Colonic mucosa (tissue), 4 donors: ENCODE measurements at places on chromosomes 1 and 21.

GRCh38 chr1:177848577-177848976 lies 121.3 kb downstream of the SEC16B start:
- H3K27me3 ChIP-seq: no peaks in the 10 kb centered on the region
- H3K36me3 ChIP-seq: no peaks in the 10 kb centered on the region
- no peak overlapping the region for H3K4me3 ChIP-seq
- no peaks in the 10 kb centered on the region for H3K4me1 ChIP-seq
- no peak overlapping the region for H3K27ac ChIP-seq

DNA sequence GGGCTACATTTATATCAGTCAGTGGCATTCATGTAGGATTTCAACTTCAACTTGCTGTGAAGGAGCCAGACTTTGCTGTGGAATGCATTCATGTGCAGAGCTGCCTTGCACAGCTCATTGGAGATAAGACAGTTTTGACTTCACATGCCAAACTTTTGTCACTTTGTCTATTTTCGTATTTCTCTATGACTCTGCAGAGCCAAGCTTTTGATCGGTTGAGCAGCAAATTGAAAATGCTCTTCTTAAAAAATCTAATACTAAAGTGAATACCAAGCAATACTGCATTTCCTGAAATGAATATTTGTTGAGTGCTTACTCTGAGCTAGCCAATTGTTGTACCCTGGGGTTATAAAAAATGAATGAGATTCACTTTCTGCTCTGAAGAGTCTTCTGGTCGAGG lies 388.7 kb downstream of the ST6GALNAC3 start:
- no peak for DNase-seq
- H3K27me3 ChIP-seq: no peaks in the 10 kb centered on the region
- H3K4me1 ChIP-seq: no peaks in the 10 kb centered on the region

- no peaks in the 10 kb centered on the region for H3K27me3 ChIP-seq
- DNase-seq: no peak
- H3K4me3 ChIP-seq: no peak overlapping the region
- no peaks in the 10 kb centered on the region for H3K36me3 ChIP-seq
Observed at GRCh38 chr1:150987924-150988323, 5.8 kb downstream of the ANXA9 start.

GRCh38 chr1:151293093-151293492 lies 11.0 kb downstream of the ZNF687 start:
- no peak for DNase-seq
- H3K27me3 ChIP-seq: no peaks in the 10 kb centered on the region
- H3K4me1 ChIP-seq: no peaks in the 10 kb centered on the region
- peaks cover 24% of the 10 kb centered on the region for H3K36me3 ChIP-seq
